DMS79 treated with DMSO at 0.1 percent for 48 hours (cell line): ENCODE measurements at places on chromosomes 12 and 14.
A peak's percentile ranks its signal among the peaks of the same experiment; 100 is the strongest.

- no peak for DNase-seq
Observed at GRCh38 chr14:101497684-101498525, 63.4 kb upstream of the DIO3 start.

DNA sequence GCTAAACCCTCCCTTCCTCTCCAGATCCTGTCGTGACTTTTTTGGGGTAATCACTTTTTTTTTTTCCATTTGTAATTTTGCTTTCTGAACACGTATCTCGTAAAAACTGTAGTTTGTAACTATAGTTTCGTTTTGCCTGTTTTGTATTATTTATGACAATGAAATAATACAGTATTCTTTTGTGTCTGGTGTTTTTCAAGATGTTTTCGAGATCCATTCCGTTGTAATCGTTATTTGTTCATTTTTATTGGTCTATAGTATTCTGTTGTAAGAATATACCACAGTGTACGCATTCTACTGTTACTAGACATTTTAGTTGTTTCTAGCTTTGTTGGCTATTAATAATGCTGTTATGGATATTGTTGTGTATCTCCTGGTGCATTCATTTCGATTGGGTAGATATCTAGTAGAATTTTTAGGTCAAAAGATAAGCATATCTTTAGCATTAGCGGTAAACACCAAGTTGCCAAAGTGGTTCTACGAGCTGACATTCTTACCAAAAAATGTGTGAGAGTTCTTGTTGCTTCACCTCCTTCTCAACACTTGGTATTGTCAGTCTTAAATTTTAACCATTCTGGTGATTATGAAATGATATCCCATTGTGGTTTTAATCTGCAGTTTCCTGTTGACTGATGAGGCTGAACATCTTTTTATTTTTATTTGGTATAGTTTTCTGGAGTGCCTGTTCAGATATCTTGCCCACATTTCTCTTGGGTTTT, 92.3 kb upstream of the EVL start:
- DNase-seq, result peak; percentile 72

- peak; percentile 81 for DNase-seq
Observed at GRCh38 chr12:98698603-98699463, 53.7 kb downstream of the APAF1 start.

DNA sequence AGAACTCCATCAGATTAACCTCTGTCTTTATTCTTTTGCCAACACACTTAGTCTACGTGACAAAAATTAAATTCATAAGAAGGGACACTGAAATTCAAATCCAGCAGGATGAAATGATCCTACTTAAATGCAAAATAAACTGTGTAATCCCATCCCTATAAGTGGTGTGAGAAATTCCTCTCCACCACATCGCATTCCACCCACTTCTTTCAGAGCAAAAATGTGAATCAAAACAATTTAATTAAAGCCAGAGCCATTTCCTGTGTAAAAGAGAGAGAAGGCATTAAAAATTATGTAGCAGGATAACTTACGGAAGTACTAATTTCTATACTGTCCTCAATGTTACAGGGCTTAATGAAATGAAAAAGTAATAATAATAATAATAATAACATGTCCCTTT, 844.3 kb downstream of the GALC start:
- DNase-seq, result no peak

DNA sequence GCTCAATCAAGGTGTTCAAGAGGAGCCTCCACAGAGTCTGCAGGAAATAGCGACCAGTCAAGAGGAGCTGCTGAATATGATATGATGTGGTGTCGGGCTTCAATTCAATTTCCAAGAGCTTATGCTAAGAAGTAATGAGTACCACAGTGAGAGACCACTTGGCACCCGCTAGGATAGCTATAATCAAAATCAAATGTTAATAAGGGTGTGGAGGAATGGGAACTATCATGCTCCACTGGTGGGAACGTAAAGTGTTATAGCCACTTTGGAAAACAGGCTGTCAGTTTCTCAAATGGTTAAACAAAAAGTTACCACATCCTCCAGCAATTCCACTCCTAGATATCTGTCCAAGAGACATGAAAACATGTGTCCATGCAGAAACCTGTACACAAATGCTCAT, 6.7 kb downstream of the POLR3B start:
- peak; percentile 27 for DNase-seq

DNA sequence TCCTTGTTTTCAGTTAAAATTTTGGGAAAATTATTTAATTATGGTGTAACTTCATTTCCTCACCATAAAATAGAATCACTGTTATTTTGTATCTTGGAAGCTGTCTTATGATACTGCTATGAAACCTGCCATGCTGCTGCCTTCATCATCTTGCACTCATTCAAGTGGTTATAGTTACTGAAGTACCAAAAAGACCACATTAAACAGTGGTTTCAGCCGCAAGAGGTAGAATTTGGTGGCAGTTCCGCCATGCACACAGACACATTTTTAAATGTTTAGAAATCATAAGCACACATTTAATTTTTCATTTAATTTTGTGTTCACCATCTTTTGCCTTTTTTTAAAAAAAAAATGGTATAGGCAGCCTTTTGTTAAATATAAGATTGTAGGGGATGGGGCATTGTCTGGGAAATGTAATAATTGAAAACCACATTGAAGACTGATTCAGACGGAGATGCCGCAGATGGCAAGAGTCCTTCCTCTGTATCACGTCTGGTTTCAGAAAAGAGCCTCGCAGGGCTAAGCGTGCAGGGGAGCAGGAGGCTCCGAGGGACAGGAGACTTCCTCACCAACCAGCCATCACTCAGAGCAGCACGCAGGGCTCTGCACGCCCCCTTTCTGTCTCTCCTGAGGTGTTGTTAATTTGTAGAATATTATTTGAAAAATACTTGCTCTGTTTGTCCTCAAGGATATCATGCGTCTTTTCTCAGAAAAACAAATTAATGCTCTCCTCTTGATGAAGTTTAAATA, 115.2 kb upstream of the PELI2 start:
- no peak for DNase-seq

DNA sequence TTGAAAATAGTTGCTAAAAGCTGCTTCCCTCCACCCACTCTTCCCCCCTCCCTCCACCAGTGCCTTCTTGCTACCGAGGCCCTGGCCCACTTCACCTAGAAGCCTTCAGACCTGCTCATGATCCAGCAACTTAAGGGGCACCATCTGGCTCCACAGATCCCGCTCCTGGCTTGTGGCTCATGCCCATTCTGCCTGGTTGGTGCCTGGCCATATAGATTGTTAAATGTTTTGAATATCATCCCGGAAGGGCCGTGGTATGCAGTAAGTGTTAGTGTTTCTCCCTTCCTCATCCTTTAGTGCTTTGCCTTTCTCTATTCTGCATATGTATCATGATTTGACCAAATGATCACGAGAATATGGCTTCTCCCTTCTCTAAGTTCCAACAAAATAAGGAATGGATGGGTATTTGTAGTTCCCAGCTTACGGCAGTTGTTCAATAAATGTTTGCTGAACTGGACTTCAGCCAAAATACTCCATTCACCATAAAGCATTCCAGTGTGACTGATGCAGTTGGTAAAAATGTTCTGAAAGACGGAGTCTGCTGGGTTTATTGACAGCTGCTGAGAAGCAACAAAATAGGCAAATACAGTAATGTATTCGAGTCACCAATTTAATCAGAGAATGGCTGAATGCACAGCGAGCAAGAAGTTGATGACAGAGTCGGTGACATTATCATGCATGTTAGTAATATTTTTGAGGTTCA, 30.7 kb downstream of the GRIP1 start:
- no peak for DNase-seq

DNA sequence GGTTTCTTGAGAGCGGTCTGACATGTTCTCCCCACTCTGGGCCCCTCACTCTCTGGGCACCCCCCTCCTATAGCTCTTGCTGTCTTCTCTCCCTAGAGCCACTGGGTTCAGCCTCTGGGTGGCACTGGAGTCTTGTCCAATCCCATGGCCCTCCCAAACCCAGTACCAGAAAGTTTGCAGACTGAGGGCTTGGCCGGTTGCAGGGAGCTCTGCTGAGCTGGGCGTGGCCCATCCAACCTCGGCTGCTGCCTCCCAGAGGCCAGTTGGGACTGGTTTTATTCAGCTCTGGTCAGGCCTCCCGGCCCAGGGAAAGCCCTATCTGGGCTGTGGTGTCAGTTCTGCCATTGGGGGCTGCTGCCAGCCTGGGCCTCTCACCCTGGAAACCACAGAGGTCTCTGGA, 37.9 kb downstream of the ISCA2 start:
- no peak for DNase-seq

DNA sequence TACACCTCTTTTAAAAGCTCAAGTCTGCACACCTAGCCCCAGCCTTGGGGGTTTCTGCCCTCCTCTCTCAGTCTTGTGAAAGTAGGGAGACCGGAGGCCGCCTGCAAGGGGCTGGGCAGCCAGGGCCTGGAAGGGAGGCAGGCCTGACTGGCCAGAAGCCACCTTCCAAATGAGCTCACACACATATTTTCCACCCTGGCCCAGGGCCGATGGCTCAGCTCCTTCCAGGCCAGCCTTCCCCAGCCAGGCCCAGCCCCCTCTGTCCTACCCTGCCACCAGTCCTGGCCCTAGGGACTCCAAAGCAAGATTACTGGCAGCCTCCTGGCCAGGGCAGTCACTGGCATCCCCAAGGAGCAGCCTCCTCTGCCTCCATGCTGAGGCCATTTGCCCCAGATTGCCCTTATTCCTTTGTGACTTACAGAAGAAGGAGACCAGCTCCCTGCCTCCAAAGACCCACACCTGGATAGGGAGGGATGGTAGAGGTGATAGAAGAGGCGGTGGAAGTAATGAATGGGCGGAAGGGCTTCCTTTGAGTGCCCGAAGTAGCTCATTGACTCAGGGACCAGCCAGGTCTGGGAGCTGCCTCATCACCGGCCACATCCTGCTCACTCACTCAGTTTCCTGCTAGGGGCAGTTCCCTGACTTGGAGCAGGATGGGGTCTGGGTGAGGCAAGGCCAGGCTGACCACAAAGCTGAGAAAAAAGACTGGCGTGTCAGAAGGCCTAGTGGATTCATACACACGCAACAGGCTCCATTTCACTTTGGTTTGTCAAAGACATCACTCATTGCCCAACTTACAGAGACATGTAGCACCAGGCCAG, 14.8 kb downstream of the MMP14 start:
- DNase-seq, result no peak

DNA sequence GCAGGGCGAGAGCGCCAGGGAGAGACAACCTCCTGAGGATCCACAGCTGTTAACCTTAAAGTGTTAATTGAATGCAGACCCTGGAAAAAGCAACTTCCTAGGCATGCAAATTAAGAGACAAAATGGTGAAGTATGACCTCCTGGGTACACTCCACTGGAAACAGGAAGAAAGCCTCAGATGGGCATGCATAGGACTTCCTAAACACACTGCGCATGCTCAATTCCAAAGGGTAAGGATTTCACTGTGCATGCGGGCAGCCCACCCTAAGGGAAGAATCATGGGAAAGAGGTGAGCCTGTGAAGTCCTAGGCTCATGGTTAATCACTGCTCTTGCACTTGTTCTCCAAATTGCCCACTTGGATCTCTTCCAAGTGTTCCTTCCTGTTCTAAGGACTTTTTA, 80.5 kb upstream of the CAPRIN2 start:
- DNase-seq, result no peak

- DNase-seq, result peak; percentile 99
Observed at GRCh38 chr12:46160101-46160980, 108.5 kb downstream of the SLC38A1 start.

GRCh38 chr14:89240414-89240813, 176.6 kb downstream of the FOXN3 start:
- DNase-seq, result no peak
